ENCODE measurements at places on chromosomes 16 and 17. TPM values are rescaled to one million over a fixed set of nuclear protein-coding genes. Genes with fewer than 3 reads are reported as not detected.

SCGB1C2 gene
- total RNA-seq, result not detected

NKD1 gene
- total RNA-seq, result 2.1 TPM

TBC1D3K gene
- total RNA-seq, result not detected

SULT1A1 gene
- 2.6 TPM for total RNA-seq

CCDC154 gene
- under 0.01 TPM for total RNA-seq

SLC35G6 gene
- total RNA-seq, result not detected

TEKT5 gene
- not detected for total RNA-seq

SOX9 gene
- 6.3 TPM for total RNA-seq

KRT39 gene
- 3.1 TPM for total RNA-seq

RFNG gene
- total RNA-seq, result 16.7 TPM

ATP2C2 gene
- not detected for total RNA-seq

SMIM5 gene
- 3.7 TPM for total RNA-seq

YBX2 gene
- 0.52 TPM for total RNA-seq

FOXJ1 gene
- total RNA-seq, result under 0.01 TPM

PPP1R27 gene
- 35.0 TPM for total RNA-seq

UTS2R gene
- 1.6 TPM for total RNA-seq

RASL10B gene
- total RNA-seq, result 1.6 TPM

CCL17 gene
- total RNA-seq, result not detected
